NCI-H460 (cell line): ENCODE measurements at places on chromosomes 7 and 10. TPM values are rescaled to one million over a fixed set of nuclear protein-coding genes. Genes with fewer than 3 reads are reported as not detected.

CPN1 gene
- total RNA-seq, result not detected in 2 replicates

CYTH3 gene
- 10.0 and 12.1 TPM in 2 replicates for total RNA-seq

KCP gene
- total RNA-seq, result not detected in 2 replicates

ANKRD22 gene
- total RNA-seq, result 0.17 TPM in 1 of 2 replicates, not detected in the other
